PC-3 (cell line): ENCODE measurements at places on chromosomes 12 and 14. TPM values are rescaled to one million over a fixed set of nuclear protein-coding genes. Genes with fewer than 3 reads are reported as not detected.

Gene STXBP6
- total RNA-seq, result 0.40 TPM in 1 of 2 replicates, not detected in the other

Gene SDS
- total RNA-seq, result not detected in 2 replicates

Gene TAS2R43
- not detected in 2 replicates for total RNA-seq

Gene PGF
- 0.26 and 1.5 TPM in 2 replicates for total RNA-seq

Gene INSM2
- 0.07 TPM in 1 of 2 replicates, not detected in the other for total RNA-seq

Gene COL2A1
- 6.7 TPM in 2 replicates for total RNA-seq

Gene FOXG1
- total RNA-seq, result not detected in 2 replicates

Gene PLEKHG7
- not detected in 2 replicates for total RNA-seq

Gene PIP4P1
- total RNA-seq, result 32.9 and 35.2 TPM in 2 replicates

Gene SLC5A8
- total RNA-seq, result not detected in 2 replicates

Gene AQP2
- not detected in 2 replicates for total RNA-seq

Gene SPTSSA
- total RNA-seq, result 8.7 and 14.0 TPM in 2 replicates

Gene ACVRL1
- 0.40 TPM in 1 of 2 replicates, not detected in the other for total RNA-seq

Gene SMIM41
- total RNA-seq, result not detected in 2 replicates

Gene GTF2A1
- total RNA-seq, result 20.7 and 24.4 TPM in 2 replicates

Gene SLC39A9
- total RNA-seq, result 74.9 and 80.8 TPM in 2 replicates

Gene PTPRQ
- total RNA-seq, result 0.07 TPM in 1 of 2 replicates, not detected in the other

Gene MUCL1
- total RNA-seq, result not detected in 2 replicates

Gene SLC25A47
- total RNA-seq, result 0.07 TPM in 1 of 2 replicates, not detected in the other

Gene SVOP
- not detected in 2 replicates for total RNA-seq

Gene ETNK1
- 17.8 and 22.2 TPM in 2 replicates for total RNA-seq

Gene WDR89
- 12.1 and 19.0 TPM in 2 replicates for total RNA-seq

Gene ZDHHC22
- 0.15 and 0.81 TPM in 2 replicates for total RNA-seq

Gene SLC7A7
- total RNA-seq, result not detected in 2 replicates

Gene OR4E2
- not detected in 2 replicates for total RNA-seq

Gene ADCY6
- total RNA-seq, result 19.0 and 24.4 TPM in 2 replicates

Gene TAS2R20
- 0.11 and 0.46 TPM in 2 replicates for total RNA-seq

Gene DACT1
- 0.40 and 1.8 TPM in 2 replicates for total RNA-seq
